ENCODE measurements at places on chromosomes 2 and 18. TPM values are rescaled to one million over a fixed set of nuclear protein-coding genes. Genes with fewer than 3 reads are reported as not detected.

GRCh38 chr2:197280015-197280702, 30.4 kb downstream of the ANKRD44 start:
- H3K27me3 ChIP-seq = no peaks in the 10 kb centered on the region
- no peaks in the 10 kb centered on the region for H3K36me3 ChIP-seq
- H3K4me1 ChIP-seq = peaks cover 10% of the 10 kb centered on the region
- H3K27ac ChIP-seq = no peak overlapping the region

- no peaks in the 10 kb centered on the region for H3K27me3 ChIP-seq
- DNase-seq = no peak
- no peak overlapping the region for H3K27ac ChIP-seq
- H3K4me1 ChIP-seq = peaks cover 3% of the 10 kb centered on the region
Measured at GRCh38 chr2:234967870-234968208, 16.0 kb downstream of the SH3BP4 start.

The ZNF804A gene
- total RNA-seq = 0.68 TPM

- no peak overlapping the region for H3K4me3 ChIP-seq
- DNase-seq = no peak
- no peak overlapping the region for H3K27ac ChIP-seq
- H3K36me3 ChIP-seq = no peaks in the 10 kb centered on the region
Measured at GRCh38 chr2:231523451-231524285, 6.6 kb downstream of the NMUR1 start.

GRCh38 chr18:54130177-54130576, 94.3 kb downstream of the MBD2 start:
- H3K4me1 ChIP-seq = no peaks in the 10 kb centered on the region
- H3K36me3 ChIP-seq = no peaks in the 10 kb centered on the region
- DNase-seq = no peak
- no peaks in the 10 kb centered on the region for H3K27me3 ChIP-seq
- no peak overlapping the region for H3K27ac ChIP-seq

The FBLN7 gene
- total RNA-seq = 15.6 TPM

- DNase-seq = no peak
- no peaks in the 10 kb centered on the region for H3K4me1 ChIP-seq
- H3K27ac ChIP-seq = no peak overlapping the region
- no peaks in the 10 kb centered on the region for H3K27me3 ChIP-seq
- H3K4me3 ChIP-seq = no peak overlapping the region
- H3K36me3 ChIP-seq = no peaks in the 10 kb centered on the region
Measured at GRCh38 chr2:98355881-98356280, 9.6 kb downstream of the CNGA3 start.

DNA sequence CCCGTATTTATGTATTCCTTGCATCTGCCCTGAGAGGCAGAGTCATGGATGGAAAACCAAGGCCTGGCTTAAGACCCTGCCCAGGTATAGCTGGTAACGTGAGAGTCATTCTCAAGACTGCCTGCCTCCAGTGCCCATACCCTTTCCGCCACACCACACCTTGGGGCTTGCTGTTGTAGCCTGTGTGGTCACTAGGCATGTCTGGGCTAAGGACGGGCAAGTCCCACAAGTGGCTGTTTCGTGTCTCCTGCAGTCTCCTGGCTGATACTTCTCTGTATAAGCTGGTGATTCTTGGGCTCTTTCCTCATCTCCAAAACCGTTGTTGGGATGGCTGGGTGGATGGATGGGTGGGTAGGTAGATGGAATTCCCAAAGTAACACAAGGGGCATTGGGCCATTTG, 269.8 kb downstream of the KLHL29 start:
- H3K4me3 ChIP-seq = no peak overlapping the region
- H3K27ac ChIP-seq = no peak overlapping the region
- H3K4me1 ChIP-seq = no peaks in the 10 kb centered on the region
- DNase-seq = no peak

DNA sequence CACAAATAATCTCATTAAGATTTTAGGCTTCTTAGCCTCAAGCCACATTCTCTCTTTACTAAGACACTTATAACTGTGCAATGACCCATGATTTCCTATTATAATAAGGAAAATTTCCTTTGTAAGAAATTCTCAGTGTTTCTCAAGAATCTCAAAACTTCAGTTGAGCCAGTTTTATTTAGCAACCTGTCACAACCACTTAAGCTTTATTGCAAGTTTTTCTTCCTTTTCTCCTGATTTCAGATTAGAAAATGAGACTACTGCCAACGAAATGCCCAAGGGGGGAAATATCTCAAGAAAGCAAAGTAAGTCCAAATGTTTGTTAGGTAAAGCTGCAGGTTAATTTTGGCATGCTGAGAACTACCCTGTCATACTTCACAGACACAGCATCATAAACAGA, 178.5 kb downstream of the THADA start:
- H3K4me1 ChIP-seq = peaks cover 47% of the 10 kb centered on the region
- no peak overlapping the region for H3K27ac ChIP-seq

The CDH2 gene
- total RNA-seq = 37.9 TPM

- no peak overlapping the region for H3K4me3 ChIP-seq
- H3K27me3 ChIP-seq = no peaks in the 10 kb centered on the region
- no peaks in the 10 kb centered on the region for H3K36me3 ChIP-seq
- DNase-seq = no peak
- H3K4me1 ChIP-seq = no peaks in the 10 kb centered on the region
Measured at GRCh38 chr2:112687522-112687921, 33.3 kb upstream of the NT5DC4 start.

DNA sequence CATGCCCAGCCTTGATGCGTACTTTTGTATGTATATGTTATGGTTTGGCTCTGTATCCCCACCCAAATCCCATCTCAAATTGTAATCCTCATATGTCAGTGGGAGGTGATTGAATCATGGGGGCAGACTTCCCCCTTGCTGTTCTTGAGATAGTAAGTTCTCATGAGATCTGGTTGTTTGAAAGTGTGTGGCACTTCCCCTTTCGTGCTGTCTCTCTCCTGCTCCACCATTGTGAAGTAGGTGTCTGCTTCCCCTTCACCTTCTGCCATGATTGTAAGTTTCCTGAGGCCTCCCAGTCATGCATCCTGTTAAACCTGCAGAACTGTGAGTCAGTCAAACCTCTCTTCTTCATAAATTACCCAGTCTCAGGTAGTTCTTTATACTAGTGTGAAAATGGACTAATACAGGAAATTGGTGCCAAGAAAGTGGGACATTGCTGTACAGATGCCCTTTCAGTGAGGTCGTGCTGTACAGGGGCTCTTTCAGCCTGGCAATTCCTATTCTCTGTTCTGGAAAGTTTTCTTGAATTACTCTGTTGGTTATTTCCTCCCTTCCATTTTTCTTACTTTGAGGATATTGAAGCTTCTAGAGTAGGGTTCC, 38.2 kb downstream of the KCMF1 start:
- no peak for DNase-seq
- H3K4me3 ChIP-seq = no peak overlapping the region
- H3K4me1 ChIP-seq = peaks cover 17% of the 10 kb centered on the region
- no peaks in the 10 kb centered on the region for H3K27me3 ChIP-seq
- no peaks in the 10 kb centered on the region for H3K36me3 ChIP-seq

The ARHGAP28 gene
- total RNA-seq = 1.8 TPM

DNA sequence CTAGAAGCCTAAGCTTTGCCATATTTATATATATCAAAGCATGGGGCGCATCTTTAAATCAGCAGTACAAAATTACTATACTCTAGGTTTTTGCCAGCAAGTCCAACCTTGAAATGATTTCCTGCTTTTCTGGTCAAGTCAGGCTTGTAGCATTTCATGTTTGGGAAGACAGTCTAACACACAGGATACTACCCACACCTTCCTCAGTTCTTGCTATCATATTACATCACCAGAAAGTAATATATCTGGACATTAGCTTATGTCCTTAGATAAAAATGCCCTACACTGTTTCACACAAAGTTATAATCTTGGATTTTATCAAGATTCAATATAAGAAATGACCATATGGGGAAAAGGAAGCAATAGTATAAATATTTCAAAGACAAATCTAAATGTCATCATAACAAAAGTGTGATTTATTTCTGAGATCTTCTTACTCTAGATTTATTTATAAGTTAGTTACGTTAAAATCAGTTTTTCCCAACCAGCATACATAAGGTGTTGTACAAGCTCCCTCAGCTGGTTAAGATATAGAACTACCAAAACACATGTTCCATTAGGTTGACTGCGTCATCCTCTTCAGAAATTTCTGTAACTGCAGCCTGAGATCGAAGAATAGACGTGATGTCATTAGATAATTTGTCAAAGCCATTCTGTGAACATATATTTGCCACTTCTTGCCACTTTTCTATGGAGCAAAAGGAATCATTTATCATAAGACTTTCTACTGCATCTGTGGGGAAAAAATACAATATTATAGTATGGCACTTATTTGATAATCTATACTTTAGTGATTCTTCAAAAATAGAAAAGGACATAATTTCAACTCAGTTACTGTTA, 56.6 kb downstream of the CLHC1 start:
- no peaks in the 10 kb centered on the region for H3K36me3 ChIP-seq
- no peak for DNase-seq
- no peaks in the 10 kb centered on the region for H3K27me3 ChIP-seq
- peak overlapping the region; percentile 34 for H3K4me3 ChIP-seq
- H3K27ac ChIP-seq = no peak overlapping the region

GRCh38 chr2:28322456-28322855, 70.2 kb upstream of the FOSL2 start:
- no peak overlapping the region for H3K4me3 ChIP-seq
- H3K27me3 ChIP-seq = no peaks in the 10 kb centered on the region

DNA sequence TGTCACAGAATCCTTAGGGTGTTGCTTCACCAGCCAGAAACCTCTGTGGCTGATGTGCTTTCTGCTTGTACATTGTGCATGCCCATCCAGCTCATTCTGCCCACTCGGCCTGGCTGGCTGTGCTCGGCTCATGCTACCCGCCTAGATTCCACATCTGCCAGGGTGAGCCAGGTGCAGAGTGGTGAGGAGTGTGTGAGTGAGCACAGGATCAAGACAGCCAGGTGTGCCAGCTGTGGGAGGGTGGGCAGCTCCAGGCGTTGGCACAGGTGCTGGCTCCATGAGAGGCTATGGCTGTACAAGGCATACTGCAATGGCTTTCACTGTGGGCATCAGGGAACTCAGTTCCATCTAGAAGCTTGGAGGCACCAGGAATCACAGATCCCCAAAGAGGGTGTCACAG, 1321.8 kb upstream of the CRIM1 start:
- no peak overlapping the region for H3K27ac ChIP-seq
- H3K27me3 ChIP-seq = no peaks in the 10 kb centered on the region
- H3K4me1 ChIP-seq = no peaks in the 10 kb centered on the region

The CCDC74B gene
- 12.4 TPM for total RNA-seq

- no peaks in the 10 kb centered on the region for H3K27me3 ChIP-seq
- H3K27ac ChIP-seq = no peak overlapping the region
- H3K4me1 ChIP-seq = no peaks in the 10 kb centered on the region
Measured at GRCh38 chr18:58714259-58714658, 43.0 kb downstream of the MALT1 start.

DNA sequence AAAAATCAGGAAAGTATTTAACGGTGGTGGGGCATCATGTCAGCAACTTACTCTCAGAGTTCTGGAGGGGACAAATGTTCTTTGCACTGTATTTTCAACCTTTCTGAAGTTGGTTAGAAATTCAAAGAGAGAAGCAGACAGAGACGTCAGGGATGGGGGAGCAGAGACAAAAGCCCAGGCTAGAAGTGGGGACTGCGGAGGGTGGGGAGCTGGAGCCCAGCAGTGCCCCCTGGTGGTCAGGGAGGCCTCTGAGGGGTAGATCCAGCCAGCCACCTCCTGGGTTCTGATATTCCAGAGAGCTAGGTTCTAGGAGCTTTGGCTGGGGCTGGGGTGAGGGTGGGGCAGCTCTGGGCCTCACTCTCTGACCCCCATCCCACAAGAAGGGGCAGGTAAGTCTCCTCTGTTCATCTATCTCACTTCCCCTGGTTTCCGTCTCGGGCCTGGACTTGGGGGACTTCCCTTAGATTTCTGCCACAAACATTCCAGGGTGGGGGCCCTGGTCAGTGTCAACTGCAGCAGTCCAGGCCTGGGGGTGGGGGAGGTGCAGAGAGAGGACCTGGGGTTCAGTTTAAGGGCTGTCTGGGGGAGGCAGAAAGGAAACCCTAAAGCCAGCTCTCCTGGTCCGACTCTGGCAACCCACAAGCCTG, 8.9 kb downstream of the TNS1 start:
- no peak for DNase-seq
- H3K4me3 ChIP-seq = peak overlapping the region; percentile 44
- peaks cover 15% of the 10 kb centered on the region for H3K36me3 ChIP-seq
- peak overlapping the region; percentile 31 for H3K27ac ChIP-seq
- H3K27me3 ChIP-seq = no peaks in the 10 kb centered on the region

The LBX2 gene
- 0.71 TPM for total RNA-seq

GRCh38 chr2:38975042-38975441, 85.4 kb downstream of the ARHGEF33 start:
- H3K27ac ChIP-seq = no peak overlapping the region
- H3K4me1 ChIP-seq = peaks cover 5% of the 10 kb centered on the region
- H3K4me3 ChIP-seq = no peak overlapping the region
- no peak for DNase-seq

The COLEC12 gene
- 21.3 TPM for total RNA-seq

GRCh38 chr2:144516981-144517865, 2.7 kb downstream of the ZEB2 start:
- H3K4me3 ChIP-seq = peak overlapping the region; percentile 93
- no peaks in the 10 kb centered on the region for H3K36me3 ChIP-seq
- DNase-seq = no peak
- peaks cover 5% of the 10 kb centered on the region for H3K4me1 ChIP-seq
- peak overlapping the region; percentile 99 for H3K27ac ChIP-seq

- no peaks in the 10 kb centered on the region for H3K4me1 ChIP-seq
- no peaks in the 10 kb centered on the region for H3K27me3 ChIP-seq
- no peak overlapping the region for H3K27ac ChIP-seq
- peaks cover 37% of the 10 kb centered on the region for H3K36me3 ChIP-seq
- DNase-seq = no peak
Measured at GRCh38 chr2:106825161-106825560, 60.8 kb downstream of the ST6GAL2 start.

DNA sequence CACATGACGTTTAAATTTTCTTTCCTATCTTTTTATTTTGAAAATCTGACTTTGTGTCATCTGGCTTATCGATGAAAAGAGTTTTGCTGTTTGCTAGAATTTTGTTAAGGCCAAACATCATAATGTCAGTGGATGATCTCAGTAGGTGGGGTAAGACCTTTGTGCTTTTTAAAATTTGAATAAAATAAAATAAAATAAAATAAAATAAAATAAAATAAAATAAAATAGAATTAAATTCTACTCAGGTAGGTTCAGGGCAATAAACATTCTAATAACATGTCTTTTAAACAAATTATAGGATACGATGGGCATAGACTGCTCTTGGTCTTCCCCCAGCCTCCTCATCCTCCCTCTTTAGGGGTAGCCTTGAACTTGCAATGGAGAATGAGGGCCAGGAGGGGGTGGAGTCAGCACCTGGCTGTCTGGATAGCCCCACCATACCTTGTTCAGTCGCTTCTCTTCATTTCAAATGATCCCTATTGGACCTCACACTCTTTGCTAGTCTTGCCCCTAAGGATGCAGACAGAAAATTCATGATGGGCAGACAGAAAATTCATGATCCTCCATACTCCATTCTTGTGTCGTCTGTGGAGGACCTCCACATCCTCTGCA, 8.1 kb downstream of the LDLRAD4 start:
- peaks cover 25% of the 10 kb centered on the region for H3K4me1 ChIP-seq
- DNase-seq = no peak
- H3K27ac ChIP-seq = no peak overlapping the region

The CAVIN2 gene
- total RNA-seq = 15.0 TPM

Measured in thoracic aorta (tissue), 2 donors.